ENCODE measurements at places on chromosomes 2 and 18. TPM values are rescaled to one million over a fixed set of nuclear protein-coding genes. Genes with fewer than 3 reads are reported as not detected.

Gene CAB39
- 58.6 TPM for total RNA-seq

Gene NT5C1B
- total RNA-seq: not detected

Gene SPIRE1
- total RNA-seq: 42.0 TPM

Gene RMDN2
- 5.1 TPM for total RNA-seq

Gene ABCG5
- not detected for total RNA-seq

DNA sequence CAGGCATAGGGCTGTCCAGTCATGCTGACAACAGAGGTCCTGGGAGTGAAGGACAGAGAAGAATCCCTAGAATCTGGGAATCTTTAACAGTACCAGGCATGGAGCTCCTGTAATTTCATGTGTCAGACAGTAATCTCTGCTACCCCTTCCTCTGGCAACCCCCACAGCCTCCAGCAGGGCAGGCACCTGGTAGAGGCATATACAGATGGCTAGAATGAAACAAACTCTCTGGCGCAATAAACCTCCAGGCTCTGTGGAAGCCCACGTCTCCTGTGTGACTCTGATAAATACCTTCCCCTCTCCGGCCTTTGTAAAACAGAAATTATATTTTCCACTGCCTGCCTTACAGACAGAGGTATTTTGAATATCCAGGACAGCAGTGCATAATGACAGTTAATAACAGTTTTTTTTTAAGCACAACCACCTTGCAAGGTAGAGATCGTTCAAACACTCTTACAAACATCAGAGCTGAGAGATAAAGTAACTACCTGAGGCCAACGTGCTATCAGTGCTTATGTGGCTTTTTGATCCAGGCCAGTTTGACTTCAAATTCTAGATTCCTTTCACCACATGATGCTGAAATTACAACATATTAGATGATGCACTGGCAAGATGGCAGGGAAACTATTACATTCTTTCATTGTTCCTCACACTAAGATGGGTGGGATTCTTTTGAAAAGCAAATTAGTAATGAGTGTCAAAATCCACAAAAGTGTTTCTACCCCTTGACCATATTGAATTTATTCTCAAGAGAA is 47.7 kb upstream of the TMEM247 start:
- peak; percentile 44 for DNase-seq

DNA sequence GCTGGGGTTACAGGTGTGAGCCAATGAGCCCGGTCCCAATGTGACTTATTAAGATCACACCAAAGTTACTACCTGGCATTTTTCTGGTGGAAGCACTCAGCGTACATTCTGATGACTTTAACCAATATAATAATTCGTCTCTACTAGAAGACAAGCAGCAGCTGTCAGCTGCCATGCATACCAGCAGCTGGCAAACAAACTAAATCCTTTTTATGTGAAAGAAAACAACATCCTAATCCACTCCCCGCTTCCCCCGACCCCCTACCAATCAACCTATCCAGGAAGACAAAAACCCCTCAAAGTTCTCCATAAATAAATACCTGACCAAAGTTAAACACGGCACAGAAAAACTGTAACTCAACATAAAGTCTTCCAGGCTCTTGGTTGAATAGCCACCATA is 42.1 kb downstream of the GPR155 start:
- DNase-seq: no peak

DNA sequence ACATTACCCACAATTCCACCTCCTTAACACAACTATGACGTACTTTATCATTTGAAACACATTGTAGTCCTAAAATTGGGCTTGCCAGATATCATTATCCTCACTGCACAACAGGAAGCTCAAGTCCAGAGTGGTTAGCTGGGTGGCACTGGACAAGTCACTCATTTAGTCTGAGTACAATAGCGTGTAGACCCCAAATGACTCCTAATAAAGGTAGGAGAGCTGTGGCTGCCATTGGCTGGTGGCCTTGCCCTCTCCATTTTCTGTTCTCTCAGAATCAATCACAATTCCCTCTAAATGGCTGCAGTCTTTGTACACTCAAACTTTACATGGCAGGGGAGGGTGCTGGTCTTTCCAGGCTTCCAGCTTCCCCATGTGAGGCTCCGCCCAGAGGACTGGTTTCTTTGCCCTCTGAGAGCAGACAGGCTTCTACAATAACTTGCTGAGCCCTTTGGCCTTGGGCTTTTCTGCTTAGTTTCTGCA is 11.7 kb downstream of the PSTPIP2 start:
- no peak for DNase-seq

DNA sequence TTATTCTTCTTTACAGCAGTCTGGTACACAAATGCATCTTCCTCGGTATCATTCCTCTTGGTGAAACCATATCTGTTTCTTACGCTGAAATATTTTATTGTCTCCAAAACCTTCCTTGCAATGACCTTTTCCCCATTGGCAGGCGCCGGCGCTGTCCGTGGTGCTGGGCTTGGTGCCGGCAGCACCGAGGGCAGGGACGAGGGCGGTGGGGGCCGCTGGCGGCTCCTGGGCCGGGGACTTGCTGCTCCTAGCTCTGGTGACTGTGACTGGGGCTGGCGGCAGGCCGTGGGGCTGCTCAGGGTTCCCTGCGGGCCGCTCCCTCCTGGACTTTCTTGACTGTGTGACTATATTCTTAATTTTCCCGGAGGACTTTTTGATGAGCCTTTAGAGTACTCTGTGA is 72.5 kb downstream of the GPR39 start:
- no peak for DNase-seq

- DNase-seq: no peak
Measured at GRCh38 chr2:157498483-157498882, 54.6 kb upstream of the CYTIP start.

DNA sequence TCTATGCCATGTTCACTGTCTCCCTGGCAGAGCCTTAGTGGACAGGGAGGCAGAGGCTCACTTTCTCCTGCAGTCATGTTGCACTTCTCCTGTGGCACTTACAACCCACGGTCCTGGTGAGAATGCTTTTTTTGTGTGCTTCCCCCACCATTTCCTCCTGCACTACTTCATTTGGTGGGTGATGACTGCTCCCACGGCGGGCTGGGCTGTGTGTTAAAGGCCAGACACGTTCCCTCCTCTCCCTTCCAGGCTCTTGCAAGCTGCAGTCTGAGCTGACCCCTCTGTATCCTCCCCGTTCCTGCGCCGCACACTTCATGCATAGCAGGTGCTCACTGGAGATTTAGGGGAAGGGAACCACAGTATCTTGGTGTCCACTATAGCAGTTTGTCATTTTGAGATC is 170.5 kb downstream of the CELF4 start:
- no peak for DNase-seq

DNA sequence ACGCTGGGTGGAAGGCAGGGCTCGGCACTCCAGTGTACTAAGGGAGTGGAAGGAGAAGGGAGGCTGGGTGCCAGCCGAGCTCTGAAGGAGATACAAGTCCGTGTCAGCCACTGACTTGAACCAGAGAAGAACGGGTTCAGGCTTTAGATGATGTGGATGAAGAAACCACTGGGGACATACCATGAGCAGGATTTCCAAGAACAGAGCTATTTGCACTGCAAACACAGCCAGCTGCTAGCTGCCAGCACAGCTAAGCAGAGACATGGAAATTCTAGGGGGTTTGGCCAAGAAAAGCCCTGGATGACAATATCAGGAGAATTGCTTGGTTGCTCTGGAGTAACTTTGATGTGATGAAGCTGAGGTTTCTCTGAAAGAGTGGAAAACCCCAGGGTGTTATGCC is 5.2 kb downstream of the CD207 start:
- no peak for DNase-seq

Data from astrocyte (in vitro differentiated cells and primary cell).